ENCODE measurements at places on chromosomes 4 and X.

GRCh38 chr4:99077177-99077576, 11.4 kb downstream of the ADH5 start:
- no peak for DNase-seq

GRCh38 chrX:55867181-55867651, 149.7 kb downstream of the RRAGB start:
- peak; percentile 8 for DNase-seq

DNA sequence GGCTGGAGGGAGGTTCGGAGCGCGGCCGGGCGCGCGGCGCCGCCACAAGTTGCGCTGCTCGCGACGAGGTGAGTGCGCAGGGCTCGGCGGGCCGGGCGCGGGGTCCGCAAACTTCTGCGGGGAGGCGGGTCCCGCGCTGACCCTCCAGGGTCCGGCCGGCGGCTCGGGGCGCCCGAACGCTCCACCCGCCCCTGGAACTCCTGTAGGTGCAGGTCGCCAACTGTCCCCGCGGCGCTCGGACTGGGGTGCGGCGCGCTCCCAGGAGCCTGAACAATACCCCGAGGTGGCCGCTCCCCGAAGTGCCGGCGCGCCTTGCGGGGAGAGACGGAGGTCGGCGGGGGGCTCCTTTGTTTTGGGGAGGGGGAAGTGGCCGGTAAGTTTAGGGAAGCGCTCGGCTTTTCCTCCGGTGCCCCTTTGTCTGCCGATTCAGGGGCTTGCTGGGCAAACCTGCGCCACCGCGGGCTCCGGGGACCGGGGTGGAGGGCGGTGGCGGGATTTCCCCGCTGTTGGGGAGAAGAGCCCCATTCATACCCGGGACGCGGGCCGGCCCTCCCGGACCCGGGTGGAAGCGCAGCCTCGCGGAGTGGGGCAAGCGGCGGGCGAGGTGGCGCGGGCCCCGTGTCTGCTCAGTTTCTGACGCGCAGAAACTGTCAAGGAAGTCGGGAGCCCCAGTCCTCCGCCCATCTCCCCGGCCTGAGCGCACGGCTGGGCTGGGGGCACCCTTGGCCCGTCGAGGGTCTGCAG, 694 bp downstream of the TBL1X start:
- DNase-seq = peak; percentile 48

GRCh38 chr4:88130544-88131305, 27.7 kb downstream of the ABCG2 start:
- DNase-seq = no peak

- no peak for DNase-seq
Measured at GRCh38 chrX:140190441-140191108, 225.3 kb upstream of the CXorf66 start.

DNA sequence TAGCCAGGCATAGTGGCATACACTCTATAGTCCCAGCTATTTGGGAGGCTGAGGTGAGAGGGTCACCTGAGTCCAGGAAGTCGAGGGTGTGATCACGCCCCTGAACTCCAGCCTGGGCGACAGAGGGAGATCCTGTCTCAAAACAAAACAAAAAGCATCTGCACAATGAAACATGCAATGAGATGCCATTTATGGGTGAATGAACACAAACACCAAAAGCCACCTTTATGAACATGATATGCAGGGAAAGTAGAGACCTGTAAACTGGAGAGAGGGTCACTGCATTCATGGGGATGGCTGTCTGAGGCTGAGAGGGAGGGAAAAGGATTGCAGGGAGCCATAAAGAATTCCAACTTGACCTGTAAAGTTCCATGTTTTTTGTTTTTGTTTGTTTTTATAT, 70.7 kb downstream of the EVC start:
- no peak for DNase-seq

DNA sequence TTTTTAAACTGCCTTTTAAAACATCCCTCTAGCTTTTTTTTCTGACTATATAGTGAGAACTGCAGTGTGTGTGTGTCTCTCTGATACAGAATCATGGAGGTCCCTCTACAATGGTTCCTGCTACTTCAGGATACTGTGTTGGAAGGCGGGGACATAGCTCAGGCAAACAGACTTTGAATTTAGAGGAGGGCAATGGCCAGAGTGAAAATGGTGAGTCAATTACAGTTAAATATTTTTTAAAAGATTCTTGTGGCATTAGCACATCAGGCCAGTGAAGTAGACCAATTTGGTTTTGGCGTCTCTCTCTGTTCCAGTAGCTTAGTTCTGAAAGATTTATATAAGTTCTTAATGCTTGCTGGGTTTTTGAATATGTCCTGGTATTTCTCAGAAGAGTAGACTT, 47.1 kb downstream of the ALG13 start:
- no peak for DNase-seq

- no peak for DNase-seq
Measured at GRCh38 chr4:78907638-78908037, 31.6 kb downstream of the PAQR3 start.

- DNase-seq = no peak
Measured at GRCh38 chr4:146202665-146203064, 11.7 kb upstream of the REELD1 start.

GRCh38 chr4:155033604-155034003, 174.8 kb upstream of the NPY2R start:
- DNase-seq = no peak

DNA sequence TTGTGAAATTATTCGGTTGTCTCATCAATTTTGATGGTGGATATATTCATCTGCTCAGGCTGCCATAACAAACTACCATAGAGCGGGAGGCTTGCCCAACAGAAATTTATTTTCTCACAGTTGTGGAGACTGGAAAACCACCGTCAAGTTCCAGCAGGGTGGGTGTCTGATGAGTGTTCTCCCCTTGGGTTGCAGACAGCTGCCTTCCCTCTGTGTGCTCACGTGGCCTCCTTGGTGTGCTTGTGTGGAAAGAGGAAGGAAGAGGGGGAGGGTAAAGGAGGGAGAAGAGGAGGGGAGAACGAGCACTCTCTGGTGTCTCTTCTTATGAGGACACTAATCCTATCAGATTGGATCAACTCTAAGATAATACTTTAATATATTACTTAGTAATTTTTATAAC, 123.8 kb upstream of the TEX13D start:
- DNase-seq = no peak

GRCh38 chr4:52641854-52642563, 17.1 kb downstream of the USP46 start:
- DNase-seq = peak; percentile 43

- no peak for DNase-seq
Measured at GRCh38 chr4:11590132-11590531, 161.4 kb upstream of the HS3ST1 start.

- no peak for DNase-seq
Measured at GRCh38 chr4:127881563-127881864, 821 bp downstream of the PLK4 start.

- DNase-seq = no peak
Measured at GRCh38 chr4:119025420-119025819, 110.2 kb upstream of the MYOZ2 start.
